ENCODE measurements at places on chromosomes 2 and 18.

GRCh38 chr2:16178551-16179130 is 238.3 kb downstream of the MYCN start:
- no peak for DNase-seq

- DNase-seq = no peak
These were observed 26.7 kb upstream of the BIRC6 start for GRCh38 chr2:32330136-32330535.

DNA sequence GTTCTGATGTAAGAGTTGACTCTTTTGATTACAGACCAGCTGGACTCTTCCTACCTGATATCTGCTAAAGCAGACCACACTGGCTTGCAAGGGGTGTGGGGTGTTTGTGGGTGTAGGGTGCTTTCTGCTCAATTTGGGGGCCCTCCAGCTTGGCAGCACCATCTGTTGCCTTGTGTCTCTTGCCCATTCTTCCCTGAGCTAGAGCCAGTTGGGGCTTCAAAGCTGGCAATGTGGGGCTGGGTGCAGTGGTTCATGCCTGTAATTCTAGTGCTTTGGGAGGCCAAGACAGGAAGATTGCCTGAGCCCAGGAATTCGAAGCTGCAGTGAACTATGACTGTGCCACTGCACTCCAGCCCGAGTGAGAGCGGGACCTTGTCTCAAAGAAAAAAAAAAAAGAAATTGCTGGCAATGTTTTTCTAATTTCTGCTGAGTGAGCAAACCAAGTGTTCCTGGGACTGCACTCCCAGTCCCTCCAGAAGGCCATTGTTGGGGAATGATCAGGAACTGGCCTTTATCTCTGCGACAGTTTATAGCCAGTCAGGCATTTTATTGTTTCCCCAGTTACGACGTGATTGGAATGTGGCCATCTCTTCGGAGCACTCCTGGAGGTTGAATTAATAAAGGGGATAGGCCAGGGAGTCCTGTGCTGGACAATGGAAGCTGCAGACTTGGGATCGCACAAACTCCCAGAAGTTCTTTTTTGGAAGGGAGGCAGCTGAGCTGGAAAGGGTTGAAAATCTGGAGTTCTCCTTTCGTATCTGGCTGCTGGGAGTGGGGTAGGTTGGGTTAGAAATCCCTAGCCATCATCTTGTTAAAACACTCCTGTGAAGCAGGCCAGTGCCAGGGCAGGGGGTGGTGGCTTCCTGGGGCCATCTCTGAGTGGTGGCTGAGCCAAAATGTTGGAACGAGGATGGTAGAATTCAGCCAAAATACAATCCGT is 57.2 kb downstream of the LIPG start:
- no peak for DNase-seq

DNA sequence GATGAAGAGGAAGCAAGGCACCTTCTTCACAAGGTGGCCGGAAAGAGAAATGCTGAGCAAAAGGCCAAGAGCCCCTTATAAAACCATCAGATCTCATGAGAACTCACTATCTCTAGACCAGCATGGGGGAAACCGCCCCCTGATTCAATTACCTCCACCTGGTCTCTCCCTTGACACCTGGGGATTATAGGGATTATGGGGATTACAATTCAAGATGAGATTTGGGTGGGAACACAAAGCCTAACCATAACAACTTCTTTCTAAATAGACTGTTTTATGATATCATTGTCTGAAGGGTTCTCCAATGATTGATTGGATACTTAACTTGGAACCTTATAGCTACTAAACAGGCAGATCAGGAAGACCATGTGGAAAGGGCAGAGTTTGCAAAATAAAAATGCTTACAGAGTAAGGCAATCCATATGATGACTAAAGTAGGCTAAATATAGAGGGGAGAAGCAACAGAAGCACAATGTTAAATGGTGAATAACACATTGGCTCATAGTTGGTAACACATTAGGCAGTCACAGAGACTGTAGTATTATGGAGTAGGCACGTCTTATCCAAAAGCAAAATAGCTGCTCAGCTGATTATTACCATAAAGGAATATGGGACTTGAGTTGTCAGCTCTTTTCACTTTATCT is 179.0 kb downstream of the BARD1 start:
- DNase-seq = no peak

DNA sequence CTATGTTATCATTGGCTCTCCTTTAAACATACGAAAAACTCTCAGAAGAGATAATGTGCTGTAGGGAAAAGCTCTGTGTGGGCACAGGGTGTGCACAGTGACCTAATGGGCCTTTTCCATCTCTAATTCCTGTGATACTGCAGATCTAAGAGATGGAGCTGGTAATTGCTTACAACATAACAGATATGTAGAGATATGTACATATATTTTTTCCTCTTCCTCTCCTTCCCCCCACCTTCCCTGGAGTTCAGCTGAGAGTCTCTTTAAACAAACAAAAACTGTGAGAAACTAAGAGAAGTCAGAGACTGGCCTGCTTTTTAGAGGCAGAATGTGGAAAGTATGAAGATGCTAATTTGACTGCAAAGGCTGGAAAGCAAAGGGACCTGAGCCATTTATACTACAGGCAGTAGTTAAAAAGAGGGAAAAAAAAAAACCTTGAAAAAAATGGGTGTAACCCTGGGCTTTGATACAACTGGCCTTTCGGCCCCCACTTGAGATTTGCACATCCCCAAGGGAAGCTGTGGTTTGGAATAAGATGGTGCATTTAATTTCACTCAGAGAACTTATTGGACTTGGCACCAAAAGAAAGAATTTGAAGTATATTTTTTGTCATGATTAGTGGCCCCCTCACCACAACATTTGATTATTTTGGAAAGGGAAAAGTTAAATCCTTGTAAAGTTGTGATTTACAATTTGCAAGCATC is 502.2 kb upstream of the ZEB2 start:
- DNase-seq = no peak

- no peak for DNase-seq
These were observed 187.1 kb downstream of the NRP2 start for GRCh38 chr2:205869439-205869838.

- no peak for DNase-seq
These were observed 63.1 kb downstream of the FECH start for GRCh38 chr18:57523171-57523956.

DNA sequence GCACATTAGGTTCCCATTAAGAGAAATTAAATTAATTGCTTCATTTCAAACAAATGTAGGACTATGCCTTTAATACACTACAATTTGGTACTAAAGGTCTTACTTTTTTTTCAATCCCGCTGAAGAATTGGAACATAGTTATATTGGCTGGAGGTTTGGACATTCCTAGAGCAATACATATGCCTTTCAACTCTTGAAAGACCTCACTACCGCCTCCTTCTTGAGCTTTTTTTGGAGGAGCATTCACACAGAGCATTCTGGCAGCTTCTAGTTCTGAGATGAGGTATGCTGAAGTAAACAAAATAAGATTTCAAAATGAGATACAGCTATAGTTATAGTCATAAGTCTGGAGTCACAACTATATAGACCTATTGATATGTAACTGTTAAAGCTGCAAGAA is 10.9 kb downstream of the FAM98A start:
- no peak for DNase-seq

DNA sequence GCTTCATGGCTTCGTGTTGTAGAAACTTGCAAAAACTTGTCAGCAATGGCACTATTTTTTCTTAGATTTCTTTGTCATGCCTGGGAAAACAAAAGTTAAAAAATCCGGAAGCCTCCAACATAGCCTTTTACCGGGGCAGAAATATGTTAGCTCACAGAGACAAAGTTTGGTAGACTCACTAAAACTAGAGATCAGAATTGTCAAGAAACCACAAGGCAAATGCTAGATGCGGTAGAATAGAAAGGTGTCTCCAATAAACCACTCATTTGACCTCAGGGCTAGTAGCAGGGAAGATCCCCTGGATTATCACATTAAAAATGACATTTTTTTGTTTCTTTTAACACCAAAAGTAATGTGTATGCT is 405 bp downstream of the CASP10 start:
- peak; percentile 41 for DNase-seq

DNA sequence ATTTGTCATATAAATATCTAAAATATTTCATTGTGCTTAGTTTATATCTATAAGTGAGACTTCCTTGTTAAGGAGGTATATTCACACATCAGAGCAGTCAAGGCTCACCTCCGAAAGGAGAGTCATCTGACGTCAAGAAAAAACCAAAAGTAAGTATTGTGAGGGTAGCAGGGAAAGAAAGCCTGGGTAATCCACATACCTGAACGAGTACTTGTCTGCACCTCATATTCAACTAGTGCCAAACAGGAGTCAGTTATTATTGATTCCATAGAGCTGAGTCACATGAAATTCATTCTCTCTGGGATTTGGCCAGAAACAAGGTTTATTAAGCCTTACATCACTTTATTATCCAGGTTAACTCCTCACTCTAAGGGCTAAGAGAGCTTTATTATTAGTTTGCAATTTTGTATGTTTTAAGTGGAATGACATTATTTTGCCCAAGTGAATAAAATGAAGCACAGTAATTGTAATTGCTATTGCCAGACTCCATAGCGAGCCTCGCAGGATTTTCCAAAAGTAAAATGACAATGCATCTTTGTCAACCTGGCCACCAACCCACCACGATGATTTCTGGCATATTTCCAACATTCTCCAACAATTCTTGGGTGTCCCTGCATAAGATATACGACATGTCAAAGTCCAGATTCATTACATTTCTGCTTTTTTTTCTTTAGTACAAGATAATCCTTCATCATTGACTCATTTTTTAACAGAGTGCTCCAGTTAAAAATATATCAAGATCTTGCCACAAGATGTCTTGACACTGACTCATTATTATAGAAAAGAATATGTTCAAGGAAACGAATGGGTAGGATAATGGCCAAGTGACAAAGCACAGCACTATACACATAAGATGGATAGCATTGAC is 1210.4 kb upstream of the ACVR2A start:
- no peak for DNase-seq

GRCh38 chr2:132969371-132969985 is 299.5 kb upstream of the LYPD1 start:
- no peak for DNase-seq

- DNase-seq = no peak
These were observed 21.2 kb downstream of the RTP5 start for GRCh38 chr2:241890524-241891235.

- peak; percentile 19 for DNase-seq
These were observed 71.1 kb downstream of the DOCK10 start for GRCh38 chr2:224971214-224971613.

- no peak for DNase-seq
These were observed 28.6 kb downstream of the CAPN13 start for GRCh38 chr2:30778611-30779010.

DNA sequence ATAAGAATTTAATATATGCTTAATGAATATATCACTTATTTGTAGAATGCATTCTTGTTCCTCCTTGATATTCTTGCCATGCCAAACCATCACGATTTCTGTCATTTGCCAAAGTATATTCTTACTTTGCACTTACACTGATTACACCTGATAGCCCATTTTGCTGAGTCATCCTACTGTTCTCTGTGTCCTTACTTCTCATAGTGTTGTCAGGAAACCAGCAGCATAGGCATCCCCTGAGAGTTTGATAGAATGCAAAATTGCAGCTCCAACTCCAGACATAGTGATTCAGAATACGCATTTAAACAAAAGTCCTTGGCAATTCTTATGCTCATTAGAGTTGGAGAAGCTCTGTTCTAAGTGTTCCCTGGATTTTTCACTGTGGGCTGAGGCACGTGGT is 687.1 kb downstream of the DPP10 start:
- DNase-seq = no peak

DNA sequence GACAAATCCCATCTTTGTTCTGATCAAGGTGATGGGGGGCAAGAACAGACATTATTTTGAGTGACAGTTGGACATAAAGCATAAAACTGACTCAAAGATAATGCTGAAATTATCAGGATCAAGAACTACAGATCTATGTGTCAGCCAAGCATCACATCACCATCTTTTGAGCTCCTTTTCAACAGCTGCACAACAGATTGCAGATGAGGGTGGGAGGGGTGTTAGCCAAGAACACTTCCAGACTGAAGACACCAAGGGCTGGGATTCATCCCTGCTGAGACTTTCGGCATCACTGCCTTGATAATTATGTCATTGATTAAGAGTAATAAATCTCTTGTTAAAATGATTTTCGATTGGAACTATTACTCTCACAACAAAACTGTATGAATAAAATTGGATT is 191.5 kb upstream of the NETO1 start:
- no peak for DNase-seq

GRCh38 chr2:235674146-235674545 is 180.3 kb downstream of the AGAP1 start:
- DNase-seq = no peak

- DNase-seq = no peak
These were observed 60.4 kb downstream of the BOD1L2 start for GRCh38 chr18:57207124-57207916.

- no peak for DNase-seq
These were observed 55.9 kb downstream of the LDAH start for GRCh38 chr2:20766798-20767644.

- DNase-seq = no peak
These were observed 45.6 kb upstream of the ARHGAP15 start for GRCh38 chr2:143083636-143084035.

DNA sequence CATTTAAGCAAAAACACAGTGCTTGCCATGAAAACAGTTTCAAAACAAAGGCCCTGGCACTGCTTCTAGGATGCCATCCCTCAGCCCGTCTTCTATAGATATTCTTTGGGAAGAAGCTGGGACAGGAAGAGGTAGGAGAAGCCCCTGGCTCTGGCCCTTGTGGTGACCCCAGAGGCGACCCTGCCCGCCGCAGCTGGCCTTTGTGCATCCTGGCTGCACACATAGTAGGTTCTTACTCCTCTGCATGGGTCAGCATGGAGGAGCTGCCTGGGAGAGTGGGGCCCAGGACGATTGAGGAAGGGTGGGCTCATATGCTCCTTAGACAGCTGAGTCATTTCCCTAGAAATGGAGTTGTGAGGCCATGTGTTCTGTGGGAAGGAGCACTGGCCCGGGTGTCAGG is 44.4 kb upstream of the OTOF start:
- DNase-seq = no peak

- DNase-seq = no peak
These were observed 31.5 kb downstream of the MEIS1 start for GRCh38 chr2:66466433-66466832.

DNA sequence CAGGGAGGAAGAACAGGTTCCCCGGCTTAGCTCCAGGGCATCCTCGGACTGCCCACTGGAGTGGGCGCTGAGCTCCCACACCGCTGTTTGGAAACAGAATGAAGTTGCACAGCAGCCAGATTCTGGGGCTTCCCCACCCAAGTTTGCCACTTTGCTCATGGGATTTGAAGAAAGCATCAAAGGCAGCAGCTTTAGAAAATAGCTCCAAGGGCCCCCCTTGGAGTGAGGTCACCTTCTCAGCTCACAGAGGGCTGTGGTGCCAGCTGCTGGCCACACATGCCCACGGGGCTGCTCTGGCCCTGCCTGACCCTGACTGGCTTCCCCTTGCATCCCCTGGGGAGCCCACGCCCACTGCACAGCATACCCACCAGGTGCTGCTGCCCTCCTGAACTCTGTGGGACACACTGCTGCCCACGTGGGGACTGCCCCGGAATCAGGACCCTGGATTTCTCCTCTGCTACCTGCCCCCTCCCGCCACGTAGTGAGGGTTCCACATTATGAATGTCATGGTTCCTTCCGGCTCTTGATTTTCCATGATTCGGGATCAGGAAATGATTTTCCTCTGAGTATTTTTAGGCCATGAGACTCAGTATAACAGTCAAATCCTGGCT is 70.3 kb downstream of the TGOLN2 start:
- no peak for DNase-seq

- peak; percentile 33 for DNase-seq
These were observed 171.8 kb downstream of the ICOS start for GRCh38 chr2:204108330-204108751.

- DNase-seq = no peak
These were observed 43.6 kb downstream of the TSPYL6 start for GRCh38 chr2:54212456-54212855.

GRCh38 chr18:37869051-37869450 is 303.5 kb upstream of the CELF4 start:
- DNase-seq = no peak

All from CD4-positive, alpha-beta T cell (primary cell).